ENCODE measurements at places on chromosomes 3 and 15.

DNA sequence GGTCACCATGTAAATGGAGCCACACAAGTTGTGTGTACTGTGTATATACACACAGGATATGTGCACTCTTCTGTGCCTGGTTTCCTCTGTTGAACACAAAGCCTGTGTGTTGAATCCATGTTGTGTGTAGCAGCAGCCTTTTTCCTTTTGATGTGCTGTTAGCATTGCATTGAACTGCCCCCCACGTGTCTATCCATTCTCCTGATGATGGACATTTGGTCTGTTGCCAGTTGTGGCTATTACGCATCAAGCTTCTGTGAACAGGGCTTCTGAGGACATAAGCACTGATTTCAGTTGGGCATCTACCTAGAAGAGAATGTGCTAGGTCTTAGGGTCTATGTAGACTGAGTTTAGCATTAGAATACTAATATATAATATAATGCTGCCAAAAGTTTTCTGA lies 77.4 kb downstream of the LSM3 start:
- DNase-seq = no peak

DNA sequence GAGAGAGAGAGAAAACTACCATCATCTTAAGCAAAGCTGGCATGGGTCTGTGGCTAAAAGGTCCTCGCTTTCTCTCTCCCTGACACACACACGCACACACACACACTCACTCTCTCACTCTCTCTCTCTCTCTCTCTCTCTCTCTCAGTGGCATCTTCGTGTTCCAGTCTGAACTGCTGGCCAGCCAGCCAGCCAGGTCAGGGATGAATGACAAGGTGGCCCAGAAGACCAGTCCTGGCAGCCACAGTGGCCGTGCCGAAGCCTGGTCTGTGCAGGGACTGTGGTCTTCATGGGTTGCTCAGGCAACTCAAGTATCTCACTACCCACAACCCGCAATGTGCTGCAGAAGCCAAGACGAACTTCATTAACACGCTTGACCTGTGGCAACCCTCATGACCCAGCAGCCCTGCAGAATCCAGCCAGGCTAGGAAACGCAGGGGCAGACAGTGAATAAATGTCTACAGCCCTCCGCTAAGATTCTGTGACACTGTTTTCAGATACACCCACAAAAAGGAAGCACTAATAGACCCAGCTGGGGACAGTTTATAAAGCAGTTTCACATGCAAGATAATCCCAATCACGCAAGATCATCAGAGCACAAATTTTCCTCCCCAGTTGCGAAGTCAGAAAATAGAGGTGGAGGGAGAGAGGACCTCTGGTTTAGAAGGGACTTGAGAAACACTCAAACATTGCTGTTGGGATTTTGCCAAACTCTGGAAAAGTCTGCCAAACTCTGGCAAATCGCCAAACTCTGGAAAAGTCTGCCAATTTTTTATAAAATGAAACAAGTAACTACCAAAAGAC lies 66.4 kb downstream of the XXYLT1 start:
- DNase-seq = no peak

DNA sequence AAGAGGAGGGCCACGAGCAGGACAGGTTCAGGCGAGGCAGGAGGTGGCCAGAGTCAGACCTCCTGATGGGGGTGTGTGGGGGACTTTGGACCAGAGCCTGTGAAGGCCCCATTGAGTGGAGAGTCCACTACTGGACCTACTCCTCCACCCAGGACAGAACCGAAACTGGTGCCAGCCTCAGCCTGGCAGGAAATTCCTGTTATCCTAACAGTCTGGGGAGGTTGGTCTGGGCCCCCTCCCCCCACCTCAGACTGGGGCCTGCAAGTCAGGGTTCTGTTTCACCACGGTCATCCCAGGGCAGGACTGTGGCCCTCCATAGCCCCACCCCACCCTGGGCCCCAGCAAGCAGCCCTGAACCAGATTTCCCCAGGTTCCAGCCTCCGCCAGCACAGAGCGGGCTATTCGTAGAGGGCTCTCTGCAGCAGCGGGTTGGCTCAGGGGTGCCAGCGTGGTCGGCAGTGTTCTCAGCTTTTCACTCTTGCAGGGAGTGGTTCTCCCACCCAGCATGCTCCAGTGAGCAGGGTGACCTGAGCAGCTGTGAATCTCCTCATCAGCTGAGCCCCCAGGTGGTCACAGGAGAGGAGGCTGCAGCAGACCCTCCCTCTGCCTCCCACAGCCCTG lies 217.3 kb downstream of the TBC1D2B start:
- DNase-seq = no peak

GRCh38 chr3:101170062-101170771 lies 150.2 kb downstream of the IMPG2 start:
- DNase-seq = no peak

GRCh38 chr3:138567403-138567802 lies 26.7 kb downstream of the CEP70 start:
- no peak for DNase-seq

DNA sequence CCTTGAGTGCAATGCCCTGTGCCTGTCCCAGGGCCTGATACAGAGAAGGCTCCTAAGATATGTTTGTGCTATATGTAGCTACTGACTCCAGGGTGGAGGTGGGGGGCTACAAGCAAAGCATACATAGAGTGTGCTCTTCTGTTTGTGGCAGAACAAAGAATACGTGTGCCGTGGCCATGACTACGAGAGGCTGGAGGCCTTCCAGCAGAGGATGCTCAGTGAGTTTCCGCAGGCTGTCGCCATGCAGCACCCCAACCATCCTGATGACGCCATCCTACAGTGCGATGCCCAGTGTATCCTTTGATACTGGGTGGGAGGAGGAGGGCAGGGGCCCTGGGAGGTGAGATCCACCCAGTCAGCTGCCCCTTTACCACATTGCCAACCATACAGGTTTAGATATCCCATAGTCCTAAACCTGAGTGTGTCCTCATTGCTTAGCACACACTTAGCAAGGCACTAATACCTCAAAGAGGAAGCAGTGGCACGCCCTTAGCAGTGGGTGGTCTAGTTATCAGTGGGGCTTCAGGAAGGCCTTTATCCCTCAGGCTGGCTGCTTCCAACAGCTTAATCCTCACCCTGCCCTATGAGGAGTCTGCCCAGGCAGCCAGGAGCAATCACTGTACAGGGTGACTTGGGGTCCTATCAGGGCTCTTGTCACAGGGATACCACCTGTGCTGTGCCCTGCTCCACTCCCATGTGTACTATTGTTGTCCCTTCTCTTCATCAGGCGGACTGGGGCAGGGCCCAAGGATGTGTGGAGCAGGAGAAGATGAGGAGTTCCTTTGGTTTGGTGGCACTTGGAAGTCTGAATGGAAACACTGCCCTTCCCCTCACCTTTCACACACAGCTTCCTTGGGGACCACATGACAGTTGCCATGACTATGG lies 30.1 kb upstream of the MANF start:
- DNase-seq = no peak

GRCh38 chr3:140809316-140809715 lies 131.5 kb downstream of the TRIM42 start:
- no peak for DNase-seq

GRCh38 chr3:45794177-45794560 lies 2.2 kb downstream of the SLC6A20 start:
- DNase-seq = no peak

GRCh38 chr15:57118013-57118799 lies 199.8 kb downstream of the TCF12 start:
- DNase-seq = no peak

DNA sequence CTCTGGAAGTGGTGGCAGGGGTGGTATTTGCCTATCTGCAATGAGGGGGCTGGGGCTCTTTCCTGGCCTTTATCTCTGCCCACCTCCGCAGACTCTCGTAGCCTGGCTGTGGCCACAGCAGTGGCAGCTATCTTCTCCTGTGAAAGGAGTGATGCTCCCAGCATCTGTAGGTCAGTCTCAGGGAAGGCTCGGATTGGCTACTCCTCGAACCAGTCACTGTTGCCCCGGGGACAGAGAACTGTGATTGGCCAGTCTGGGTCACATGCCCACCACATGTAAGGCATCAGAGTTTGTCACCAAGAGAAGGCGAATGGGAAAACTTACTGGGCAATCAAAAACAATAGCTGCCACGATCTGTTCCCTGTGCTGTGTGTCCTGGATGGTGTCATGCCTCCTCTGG lies 30.1 kb upstream of the FGD5 start:
- no peak for DNase-seq
